ENCODE measurements at places on chromosomes 2 and 18.

GRCh38 chr2:114032705-114033104, 142.8 kb downstream of the ACTR3 start:
- DNase-seq, result no peak

DNA sequence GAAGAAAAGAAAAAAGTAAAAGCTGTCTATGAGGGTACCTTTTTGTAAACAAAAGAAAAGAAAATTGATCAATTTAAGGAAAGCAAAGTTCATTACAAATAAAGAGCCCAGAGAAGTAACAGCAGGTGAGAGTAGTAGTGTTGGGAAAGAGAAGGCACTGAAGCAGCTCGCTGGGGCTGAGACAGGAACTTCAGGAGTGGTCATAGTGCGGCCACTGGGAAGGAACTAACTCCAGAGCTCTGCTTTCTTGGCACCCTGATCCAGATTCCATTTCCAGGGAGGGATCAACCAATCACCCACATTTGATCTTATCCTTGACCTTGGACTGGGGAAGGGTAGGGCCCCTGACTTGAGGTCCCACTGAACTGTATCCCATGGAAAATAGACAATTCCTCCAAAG, 617.6 kb downstream of the CPS1 start:
- no peak for DNase-seq

- DNase-seq, result no peak
Measured at GRCh38 chr2:132936791-132937190, 266.8 kb upstream of the LYPD1 start.

DNA sequence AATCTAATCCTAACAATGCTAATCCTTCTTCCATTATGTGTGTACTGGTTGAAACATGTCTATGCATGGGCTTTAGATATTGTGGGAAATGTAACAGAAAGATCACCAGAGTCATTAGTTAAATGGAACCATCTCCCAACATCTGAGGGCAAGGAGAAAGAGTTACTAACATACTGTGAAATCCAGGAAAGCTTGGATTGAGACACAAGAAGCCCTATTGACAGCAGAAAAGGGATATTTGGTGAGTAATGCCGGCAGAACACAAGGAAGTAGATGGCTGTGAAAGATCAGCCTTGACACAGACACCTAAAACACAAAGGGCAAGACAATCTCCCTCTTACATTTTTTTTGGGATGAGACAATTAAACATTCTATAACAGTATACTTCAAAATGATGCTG, 28.5 kb upstream of the LAMA1 start:
- DNase-seq, result no peak

DNA sequence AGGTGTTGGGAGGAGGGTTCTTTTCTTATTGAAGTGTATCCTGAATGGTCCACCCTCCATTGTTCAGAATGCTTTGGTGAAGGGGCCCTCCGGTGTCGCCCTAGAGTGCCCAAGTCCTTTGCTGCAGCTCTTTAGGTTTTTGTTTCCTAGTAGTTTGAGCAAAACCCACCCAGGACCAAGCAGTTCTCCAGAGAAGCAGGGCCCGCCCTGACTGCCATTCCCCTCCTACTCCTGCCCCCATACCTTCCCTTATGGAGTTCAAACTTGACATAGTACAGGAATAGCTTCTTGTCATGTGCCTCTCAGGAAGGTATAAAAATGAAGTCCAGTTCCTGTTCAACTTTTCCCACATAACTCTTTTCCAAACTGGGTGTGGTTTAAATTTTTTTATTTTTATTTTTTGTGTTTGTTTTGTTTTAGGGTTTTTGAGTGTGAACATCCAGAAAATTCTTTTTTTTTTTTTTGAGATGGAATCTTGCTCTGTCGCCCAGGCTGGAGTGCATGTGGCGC, 5.6 kb downstream of the MERTK start:
- no peak for DNase-seq

DNA sequence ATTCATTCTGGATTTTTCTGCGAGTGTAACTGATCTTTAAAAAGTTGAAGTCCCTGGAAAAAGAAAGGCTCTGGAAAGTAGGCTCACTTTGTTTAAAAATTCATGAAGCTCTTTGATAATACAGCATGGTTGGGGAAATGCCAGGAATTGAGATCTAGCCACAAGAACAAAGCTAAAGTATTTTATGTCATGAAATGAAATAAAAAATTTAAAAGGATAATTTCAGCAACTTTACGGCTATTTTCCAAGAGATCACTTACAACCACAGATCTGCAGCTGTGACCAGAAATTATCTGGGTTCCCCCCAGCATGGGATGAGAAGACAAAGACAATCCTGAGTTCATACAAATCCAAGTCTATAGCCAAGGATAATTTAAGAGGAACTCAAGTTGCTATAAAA, 25.3 kb upstream of the RFX8 start:
- no peak for DNase-seq

DNA sequence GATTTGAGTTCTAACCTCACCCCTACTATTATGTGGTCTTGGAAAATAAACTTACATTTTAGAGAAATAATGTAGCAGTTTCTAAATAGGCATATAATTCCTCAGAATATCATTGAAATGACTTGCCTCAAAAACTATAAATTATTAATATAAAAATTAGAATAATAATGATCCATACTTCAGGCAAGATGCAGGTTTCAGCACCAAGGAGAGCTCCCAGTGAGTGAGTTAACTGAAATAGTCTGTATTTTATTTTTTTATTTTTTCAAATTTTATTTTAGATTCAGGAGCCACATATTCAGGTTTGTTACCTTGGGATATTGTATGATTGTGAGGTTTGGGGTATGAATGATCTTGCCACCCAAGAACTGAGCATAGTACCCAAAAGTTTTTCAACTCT, 472.2 kb upstream of the DCC start:
- no peak for DNase-seq

DNA sequence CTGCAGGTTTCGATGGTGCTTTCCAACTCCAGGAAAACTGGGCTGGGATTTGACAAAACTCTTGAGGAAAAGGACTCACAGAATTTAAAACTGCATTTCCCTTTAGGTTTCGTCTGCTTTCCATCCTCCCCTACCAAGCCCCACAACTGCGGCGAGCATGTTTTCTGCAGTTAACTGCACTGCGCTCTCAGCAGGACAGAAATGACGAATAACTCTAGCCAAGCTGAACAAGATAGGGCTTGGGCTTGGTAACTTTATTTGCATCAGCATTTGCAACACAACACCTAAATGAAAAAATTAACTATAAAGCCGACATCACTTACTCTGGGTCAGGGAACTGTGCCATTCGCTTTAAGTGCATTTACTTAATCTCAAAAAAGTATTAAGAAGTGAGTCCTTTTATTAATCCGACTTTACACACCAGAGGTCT, 669 bp upstream of the PIKFYVE start:
- peak; percentile 82 for DNase-seq

DNA sequence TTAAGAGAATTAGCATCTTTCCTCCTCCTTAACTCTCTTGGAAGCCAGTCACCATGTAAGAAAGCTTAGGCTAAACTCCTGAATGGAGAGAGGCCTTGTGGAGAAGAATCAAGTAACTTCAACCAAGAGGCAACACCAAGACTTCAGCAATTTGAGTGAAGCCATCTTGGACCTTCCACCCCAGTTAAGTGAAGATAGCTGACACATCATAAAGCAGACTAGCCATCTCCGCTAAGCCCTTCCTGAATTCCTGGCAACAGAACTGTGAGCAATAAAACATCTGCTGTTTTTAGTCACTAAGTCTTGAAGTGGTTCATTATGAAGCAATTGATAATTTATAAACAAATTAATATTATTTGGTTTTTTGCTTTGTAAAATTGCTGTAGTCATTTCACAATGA, 1.5 kb upstream of the ZNF397 start:
- no peak for DNase-seq

- DNase-seq, result peak; percentile 99
Measured at GRCh38 chr2:219509780-219510511, 4.3 kb upstream of the ASIC4 start.

DNA sequence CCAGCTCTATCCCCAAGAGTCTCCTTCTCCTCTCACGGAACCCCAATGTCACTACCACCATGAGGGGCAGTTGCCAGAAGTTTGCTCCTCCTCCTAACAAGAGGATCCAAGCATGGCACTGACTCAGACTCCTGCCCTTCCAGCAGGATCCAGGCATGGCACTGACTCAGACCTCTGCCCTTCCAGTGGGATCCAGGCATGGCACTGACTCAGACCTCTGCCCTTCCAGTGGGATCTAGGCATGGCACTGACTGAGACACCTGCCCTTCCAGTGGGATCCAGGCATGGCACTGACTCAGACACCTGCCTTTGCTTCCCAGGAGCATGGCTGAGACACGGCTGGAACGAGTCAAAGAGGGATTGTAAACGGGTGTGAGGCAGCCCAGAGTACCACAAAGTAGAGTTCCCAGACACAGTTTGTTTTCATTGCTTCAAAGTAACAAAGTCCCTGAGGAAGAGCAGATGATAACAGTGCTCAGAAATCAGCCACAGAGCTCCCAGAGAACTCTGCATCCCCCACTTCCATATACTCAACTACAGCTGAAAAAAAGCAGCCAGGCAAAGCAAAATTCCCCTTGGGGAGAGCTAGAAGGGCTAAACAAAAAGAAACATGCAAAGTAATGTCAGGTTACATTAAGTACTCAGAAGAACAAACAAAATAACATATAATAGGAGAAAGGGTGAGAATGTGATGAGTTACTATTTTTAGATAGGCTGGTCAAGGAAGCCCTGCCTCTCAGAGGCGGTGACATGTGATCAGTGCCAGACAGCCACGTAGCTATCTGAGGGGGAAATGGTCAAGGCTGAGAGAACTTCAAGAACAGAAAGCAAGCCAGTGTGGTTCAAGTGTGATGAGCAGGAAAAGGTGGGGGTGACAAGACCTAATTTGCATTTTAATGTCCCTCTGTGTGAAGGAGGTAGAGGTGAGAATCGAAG, 3.0 kb downstream of the BUB1 start:
- peak; percentile 87 for DNase-seq

DNA sequence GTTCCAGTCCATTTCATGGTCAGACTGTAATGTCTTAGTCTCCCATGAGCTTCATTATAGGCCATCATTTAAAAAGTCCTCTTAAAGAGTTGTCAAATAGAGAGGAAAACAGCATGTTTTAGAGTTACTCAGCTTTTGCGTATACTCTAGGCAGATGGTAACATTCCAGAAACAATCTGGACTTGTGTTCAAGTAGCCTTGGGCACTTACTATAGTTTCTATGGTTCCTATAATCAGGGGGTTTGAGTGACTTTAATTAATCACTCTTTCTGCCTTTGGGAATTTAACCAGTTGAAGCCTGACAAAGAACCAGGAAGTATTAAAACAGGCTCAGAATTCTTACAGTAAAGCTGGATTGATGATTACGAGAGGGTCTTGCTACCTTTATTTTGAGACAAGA, 42.1 kb upstream of the SCN7A start:
- no peak for DNase-seq

GRCh38 chr18:79309614-79310358, 85.9 kb upstream of the NFATC1 start:
- no peak for DNase-seq

- DNase-seq, result no peak
Measured at GRCh38 chr2:203763241-203763937, 57.0 kb downstream of the CD28 start.

- no peak for DNase-seq
Measured at GRCh38 chr2:232779934-232780333, 3.6 kb upstream of the KCNJ13 start.

GRCh38 chr18:46754661-46755292, 2.1 kb downstream of the ST8SIA5 start:
- DNase-seq, result no peak

GRCh38 chr2:98156304-98156703, 69.3 kb downstream of the VWA3B start:
- DNase-seq, result peak; percentile 23

GRCh38 chr2:25313711-25314513, 27.8 kb downstream of the DNMT3A start:
- no peak for DNase-seq

- DNase-seq, result no peak
Measured at GRCh38 chr2:95709831-95710230, 118.0 kb downstream of the TRIM43 start.

DNA sequence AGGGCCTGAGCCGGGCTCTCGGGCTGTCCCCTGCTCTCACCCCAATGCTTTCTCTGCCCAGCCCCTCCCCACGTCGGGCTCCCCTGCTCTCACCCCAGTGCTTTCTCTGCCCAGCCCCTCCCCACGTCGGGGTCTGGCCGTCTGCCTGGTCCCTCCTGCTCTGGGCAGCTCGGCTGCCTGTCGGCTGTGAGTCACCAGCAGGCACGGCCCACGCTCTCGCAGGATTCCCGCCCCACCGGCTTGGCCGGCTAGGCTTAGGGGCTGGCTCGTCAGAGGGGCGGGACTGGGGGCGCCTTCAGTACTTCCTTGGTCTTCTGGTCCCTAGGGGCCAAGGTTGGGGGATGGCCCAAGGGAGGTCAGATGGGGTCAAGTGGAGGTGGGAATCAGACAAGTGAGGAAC, 3.3 kb downstream of the BOK start:
- DNase-seq, result peak; percentile 100

DNA sequence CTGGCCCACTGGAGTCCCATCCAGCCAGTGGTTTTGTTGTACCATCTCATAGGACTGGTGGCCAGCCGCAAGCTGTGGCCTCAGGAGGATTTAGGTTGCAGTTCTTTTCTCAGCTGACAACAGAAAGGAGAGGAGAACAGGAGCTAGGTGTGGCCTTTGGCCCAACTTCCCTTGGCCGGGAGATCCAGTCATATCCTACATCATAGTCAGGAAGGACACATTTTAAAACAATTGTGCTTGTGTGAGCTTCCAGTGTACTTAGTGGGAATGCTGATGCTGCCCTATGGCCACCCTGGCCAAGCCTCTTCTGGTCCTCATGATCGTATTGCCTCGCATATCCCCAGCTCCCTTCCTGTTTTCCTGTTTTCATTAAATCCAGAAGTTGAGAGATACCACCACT, 98.1 kb downstream of the WDSUB1 start:
- no peak for DNase-seq

DNA sequence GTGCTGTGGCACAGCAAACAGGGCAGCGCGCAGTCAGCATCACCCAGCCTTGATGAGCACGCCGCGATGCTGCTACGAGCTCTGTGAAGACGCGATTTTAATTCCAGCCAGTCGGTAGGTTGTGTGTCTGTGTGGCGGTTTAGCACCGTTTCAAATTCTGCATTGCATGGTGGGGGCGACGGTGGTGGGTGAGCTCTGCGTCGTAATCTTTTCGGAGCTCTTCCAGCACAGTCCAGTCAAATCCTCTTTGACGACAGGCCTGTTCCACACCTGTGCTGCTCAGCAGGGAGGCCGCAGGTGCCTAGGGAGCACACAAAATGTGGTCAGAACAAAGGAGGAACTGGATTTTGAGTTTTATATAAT, 8.6 kb downstream of the ALLC start:
- DNase-seq, result no peak

GRCh38 chr2:224523626-224524577, 61.3 kb downstream of the CUL3 start:
- no peak for DNase-seq

DNA sequence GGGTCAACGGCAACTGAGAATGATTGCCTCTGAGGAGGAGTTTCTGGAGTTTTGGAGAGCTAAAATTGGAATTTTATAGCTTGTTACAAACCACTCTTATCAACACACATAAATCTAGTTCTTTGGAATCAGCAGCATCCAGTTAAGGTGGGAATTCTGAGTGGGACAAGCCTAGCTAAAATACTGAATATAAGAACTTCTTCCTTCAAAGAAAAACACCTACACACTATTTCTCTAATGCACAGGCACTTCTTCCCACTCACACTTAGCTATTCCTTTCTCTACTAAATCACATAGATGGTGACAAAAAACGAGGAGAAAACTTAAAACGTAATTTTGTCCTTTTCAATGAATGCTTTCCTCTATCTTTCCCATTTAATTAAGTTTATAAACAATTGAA, 43.4 kb downstream of the FAM98A start:
- no peak for DNase-seq

GRCh38 chr18:46411867-46412690, 244.9 kb downstream of the LOXHD1 start:
- DNase-seq, result no peak

GRCh38 chr2:62208758-62209114, 12.8 kb downstream of the B3GNT2 start:
- DNase-seq, result no peak
